ENCODE measurements at places on chromosomes 16 and 17. TPM values are rescaled to one million over a fixed set of nuclear protein-coding genes. Genes with fewer than 3 reads are reported as not detected.

Gene TCAP
- polyA plus RNA-seq, result 1.4 TPM

Gene UNC13D
- 6.0 TPM for polyA plus RNA-seq

Gene SLC16A13
- 1.2 TPM for polyA plus RNA-seq

Gene CSF3
- polyA plus RNA-seq, result 3.1 TPM

Gene CRHR1
- not detected for polyA plus RNA-seq

Gene HBZ
- 0.10 TPM for polyA plus RNA-seq

Gene AHSP
- not detected for polyA plus RNA-seq

Gene KRT39
- polyA plus RNA-seq, result 0.07 TPM

Gene MT1G
- polyA plus RNA-seq, result 601 TPM

Gene OTOP3
- 0.28 TPM for polyA plus RNA-seq

Gene TMEM88
- polyA plus RNA-seq, result 9.0 TPM

Gene TOX3
- polyA plus RNA-seq, result 12.3 TPM

Gene CDC6
- 10.9 TPM for polyA plus RNA-seq

Gene GAS7
- 6.5 TPM for polyA plus RNA-seq

Gene KRTAP4-2
- not detected for polyA plus RNA-seq

Gene PMP22
- 25.2 TPM for polyA plus RNA-seq

Gene NPIPA5
- polyA plus RNA-seq, result 2.5 TPM

Gene ZDHHC7
- polyA plus RNA-seq, result 22.2 TPM

Gene CBFA2T3
- polyA plus RNA-seq, result 7.2 TPM

Gene KCNG4
- not detected for polyA plus RNA-seq

Gene TANC2
- 0.92 TPM for polyA plus RNA-seq

Gene TSPAN10
- polyA plus RNA-seq, result 0.76 TPM

Gene PYY
- polyA plus RNA-seq, result 32.6 TPM

Gene TBC1D3D
- 2.1 TPM for polyA plus RNA-seq

Gene RNF43
- 19.3 TPM for polyA plus RNA-seq

Gene MPV17L
- 3.0 TPM for polyA plus RNA-seq

Gene DNAI2
- polyA plus RNA-seq, result not detected

Gene TMIGD1
- polyA plus RNA-seq, result 96.1 TPM

Gene SEPTIN1
- 46.6 TPM for polyA plus RNA-seq

Gene HLF
- polyA plus RNA-seq, result 3.0 TPM

Gene ATP6V0C
- polyA plus RNA-seq, result 79.3 TPM

Gene PRSS27
- not detected for polyA plus RNA-seq

Gene HOXB1
- not detected for polyA plus RNA-seq

Gene PRSS53
- not detected for polyA plus RNA-seq

Gene NAGPA
- 14.8 TPM for polyA plus RNA-seq

Gene CDK5R1
- polyA plus RNA-seq, result under 0.01 TPM

Gene TVP23A
- 0.46 TPM for polyA plus RNA-seq

Gene C17orf78
- polyA plus RNA-seq, result not detected

Gene GP2
- polyA plus RNA-seq, result 1.0 TPM

Gene STX1B
- 1.2 TPM for polyA plus RNA-seq

Gene AGRP
- polyA plus RNA-seq, result not detected

Gene PRSS22
- polyA plus RNA-seq, result 20.8 TPM

Gene TIGD7
- polyA plus RNA-seq, result 4.2 TPM

Gene KRT9
- polyA plus RNA-seq, result not detected

Gene TNK1
- 10.4 TPM for polyA plus RNA-seq

Gene GNAO1
- 0.69 TPM for polyA plus RNA-seq

Gene IL17C
- 0.96 TPM for polyA plus RNA-seq

Gene NEUROD2
- not detected for polyA plus RNA-seq

Gene CTRL
- polyA plus RNA-seq, result 2.1 TPM

Gene CDYL2
- 1.9 TPM for polyA plus RNA-seq

Gene PYCARD
- polyA plus RNA-seq, result 93.1 TPM

Gene ATXN1L
- polyA plus RNA-seq, result 8.1 TPM

Gene NLE1
- polyA plus RNA-seq, result 12.3 TPM

Gene TPPP3
- polyA plus RNA-seq, result 8.6 TPM

Gene PSMD12
- 11.4 TPM for polyA plus RNA-seq

Gene DOC2A
- 1.8 TPM for polyA plus RNA-seq

Gene KDM8
- 5.1 TPM for polyA plus RNA-seq
